Right cardiac atrium (tissue), 5 donors: ENCODE measurements at places on chromosomes 6 and 20. TPM values are rescaled to one million over a fixed set of nuclear protein-coding genes. Genes with fewer than 3 reads are reported as not detected.

DNA sequence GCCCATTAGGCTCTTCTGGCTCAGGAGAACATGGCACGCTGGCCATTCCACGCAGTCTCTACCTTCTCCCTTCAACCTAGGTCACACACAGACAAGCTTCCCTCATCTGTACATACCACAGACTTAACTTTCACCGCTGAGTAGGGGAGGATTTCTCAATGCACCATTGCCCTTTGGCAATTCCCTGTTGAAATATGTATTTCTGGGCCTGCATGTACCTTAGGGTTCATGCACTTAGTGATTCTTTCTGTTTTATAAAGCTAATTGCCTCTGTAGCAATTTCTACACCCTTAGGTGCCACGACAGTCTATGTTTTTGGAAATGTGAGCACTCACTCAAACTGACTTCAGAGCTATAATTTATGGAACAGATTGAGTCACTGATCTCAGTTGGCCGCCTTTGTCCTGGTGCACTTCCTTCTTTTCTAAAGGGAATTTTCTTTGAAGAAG is 253.8 kb upstream of the PRDM1 start:
- no peak for DNase-seq

DNA sequence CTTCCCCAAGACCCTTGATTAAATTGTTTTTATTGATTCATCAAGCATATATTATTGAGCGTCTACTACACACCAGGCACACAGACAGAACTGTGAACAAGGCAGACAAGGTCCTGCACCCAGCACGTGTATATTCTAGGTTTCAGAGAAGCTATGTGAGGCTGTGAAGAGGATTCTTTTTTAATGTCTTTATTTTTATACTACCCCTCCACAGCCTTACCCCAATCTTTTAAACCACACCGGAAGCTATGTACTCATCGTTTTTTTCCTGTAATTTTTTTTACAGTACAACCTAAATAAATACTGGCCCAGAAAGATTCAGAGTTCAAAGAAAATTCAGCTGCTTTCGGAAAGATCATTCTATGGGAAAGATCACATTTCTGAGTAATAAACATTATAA is 10.0 kb downstream of the SGK1 start:
- no peak for DNase-seq

DNA sequence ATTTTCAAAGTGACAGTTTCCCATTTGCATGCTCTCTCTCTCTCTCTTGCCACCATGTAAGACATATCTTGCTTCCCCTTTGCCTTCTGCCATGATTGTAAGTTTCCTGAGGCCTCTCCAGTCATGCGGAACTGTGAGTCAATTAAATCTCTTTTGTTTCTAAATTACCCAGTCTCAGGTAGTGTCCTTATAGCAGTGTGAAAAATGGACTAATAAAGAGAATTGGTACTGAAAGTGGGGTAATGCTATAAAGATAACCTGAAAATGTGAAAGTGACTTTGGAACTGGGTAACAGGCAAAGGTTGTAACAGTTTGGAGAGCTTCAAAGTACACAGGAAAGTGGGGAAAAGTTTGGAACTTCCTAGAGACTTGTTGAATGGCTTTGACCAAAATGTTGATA is 389.8 kb downstream of the GRIK2 start:
- DNase-seq = no peak

DNA sequence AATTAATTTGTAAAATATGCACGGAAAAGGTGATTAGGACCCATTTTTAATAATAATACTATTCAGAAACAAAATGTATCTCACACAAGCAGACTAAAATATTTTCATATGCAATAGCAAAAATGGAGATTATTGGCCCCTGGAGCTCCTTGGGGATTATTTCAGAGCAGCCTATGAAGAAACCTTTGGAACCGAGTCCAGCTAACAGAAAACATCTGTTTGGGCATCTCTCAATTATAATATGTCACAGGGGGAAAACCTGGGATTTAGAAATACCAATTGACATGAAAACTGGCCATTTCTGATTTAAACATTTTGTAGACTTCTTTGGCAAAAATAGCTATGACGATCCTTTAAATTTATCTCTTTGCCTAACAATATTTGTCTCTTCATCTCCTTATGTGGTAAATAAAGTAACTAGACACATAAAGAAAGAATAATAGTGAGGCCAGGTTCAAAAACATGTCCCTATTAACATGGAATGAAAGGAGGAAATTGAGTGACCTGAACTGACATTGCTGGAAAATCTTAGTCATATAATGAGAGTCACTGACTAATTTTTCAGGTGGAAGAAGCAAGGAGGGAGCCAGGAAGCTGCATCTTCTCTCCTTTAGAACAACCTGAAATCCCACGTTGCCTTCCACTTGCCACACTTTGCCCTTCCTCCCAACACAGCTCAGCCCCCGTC is 199.0 kb downstream of the SOD2 start:
- DNase-seq = no peak

GRCh38 chr6:40661726-40662125 is 74.6 kb upstream of the LRFN2 start:
- no peak for DNase-seq

GRCh38 chr6:7903673-7904072 is 6.9 kb downstream of the TXNDC5 start:
- no peak for DNase-seq

GRCh38 chr6:31576897-31577578 is 1.7 kb downstream of the TNF start:
- DNase-seq = no peak

DNA sequence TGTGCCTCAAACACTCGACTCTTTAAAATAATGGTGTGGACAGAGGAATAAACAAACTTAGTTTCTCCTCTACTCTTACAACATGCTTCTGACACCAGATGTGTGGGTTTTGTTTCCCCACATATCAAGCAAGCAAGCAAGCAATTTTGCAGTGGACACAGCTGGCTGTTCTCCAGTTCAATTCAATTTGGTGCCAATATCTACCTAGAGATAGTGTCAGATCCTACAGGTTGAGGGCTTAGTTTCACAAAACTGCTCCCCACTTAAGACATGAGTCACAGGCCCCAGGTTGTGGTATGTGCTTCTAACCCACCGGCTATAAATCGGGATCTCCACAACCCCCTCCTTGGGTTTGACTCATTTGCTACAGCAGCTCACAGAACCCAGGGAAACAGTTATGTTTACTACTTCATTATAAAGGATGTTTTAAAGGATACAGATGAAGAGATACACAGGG is 131.4 kb upstream of the TRAF3IP2 start:
- no peak for DNase-seq

- DNase-seq = no peak
Observed at GRCh38 chr20:17956099-17956685, 12.4 kb downstream of the SNX5 start.

DNA sequence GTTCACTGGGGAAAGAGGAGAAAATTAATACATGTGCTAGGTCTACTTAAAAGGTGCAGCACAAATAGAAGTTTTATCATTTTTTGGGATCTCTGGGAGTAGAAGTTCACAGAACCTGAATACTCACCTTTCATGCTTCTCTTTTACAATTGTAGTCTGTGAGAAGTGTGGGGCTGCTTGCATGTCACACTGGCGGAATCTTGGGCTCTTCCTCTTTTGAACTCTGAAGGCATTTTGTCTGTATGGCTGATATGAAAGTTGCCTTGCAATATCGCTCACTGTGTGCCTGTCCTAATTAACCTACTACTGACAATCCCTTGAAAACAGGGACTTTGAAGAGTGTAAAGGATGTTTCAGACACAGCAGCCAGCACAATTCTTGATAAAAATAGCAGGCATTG is 65.9 kb upstream of the CLDN20 start:
- no peak for DNase-seq

DNA sequence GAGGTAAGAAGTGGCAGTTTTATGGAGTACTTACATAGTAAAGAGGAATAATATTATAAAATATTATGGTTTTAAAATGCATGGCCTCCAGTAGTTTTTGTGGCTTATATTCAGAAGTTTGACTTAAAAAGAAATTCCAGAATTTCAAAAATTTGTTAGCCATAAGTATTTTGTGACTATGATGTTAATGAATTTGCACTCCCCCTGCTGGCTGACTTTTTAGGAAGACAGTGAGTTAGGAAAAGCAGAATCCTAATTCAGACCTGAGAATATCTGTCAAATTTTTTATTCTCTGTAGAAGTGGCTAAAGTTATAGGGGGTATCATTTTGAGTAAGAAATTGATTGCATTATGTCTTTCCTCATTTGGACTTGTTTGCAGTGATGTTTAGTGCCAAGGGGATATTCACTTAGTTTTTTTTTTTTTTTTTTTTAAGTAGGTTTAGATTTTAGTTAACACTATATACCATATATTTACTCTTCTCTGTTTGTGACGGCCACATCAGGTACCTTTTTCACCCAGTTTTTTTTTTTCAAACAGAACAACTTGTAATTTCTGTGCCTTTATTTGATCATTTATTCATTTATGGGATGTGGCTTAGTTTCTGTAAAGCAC is 40.8 kb downstream of the ZFAND3 start:
- DNase-seq = no peak

DNA sequence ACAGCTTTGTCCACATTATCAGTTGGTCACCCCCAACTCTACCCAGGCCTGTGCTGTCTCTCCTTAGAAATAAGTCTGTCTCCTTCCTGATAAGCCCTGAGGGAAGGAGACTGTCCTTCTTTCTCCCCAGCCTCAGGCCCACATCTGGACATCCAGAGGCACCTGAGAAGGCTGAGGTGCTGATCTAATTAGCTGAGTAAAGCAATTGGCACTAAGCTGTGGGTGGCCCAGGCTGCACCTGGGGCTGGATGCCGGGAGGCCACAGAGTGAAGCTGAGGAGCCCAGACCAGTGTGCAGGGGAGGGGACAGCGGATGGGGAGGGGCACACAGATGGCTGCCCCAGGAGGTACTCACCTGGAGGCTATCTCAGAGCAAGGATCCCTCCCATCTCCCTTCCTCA is 26.2 kb upstream of the BMP7 start:
- no peak for DNase-seq

The OPRM1 gene
- total RNA-seq = not detected

The HLA-DQB1 gene
- total RNA-seq = 5.7 TPM

The TREM1 gene
- 2.3 TPM for total RNA-seq

The GMPR gene
- total RNA-seq = 72.3 TPM

The SLC24A3 gene
- total RNA-seq = 1.1 TPM

The OCSTAMP gene
- total RNA-seq = not detected
